Stimulated activated CD8-positive, alpha-beta memory T cell treated with anti-CD3 and anti-CD28 coated beads, Interleukin-4, amount 100 ng/mL, for 4 hours (primary cell): ENCODE measurements at places on chromosomes 6 and 20.
A peak's percentile ranks its signal among the peaks of the same experiment; 100 is the strongest.

- DNase-seq: no peak
These were observed 549 bp upstream of the CSE1L start for GRCh38 chr20:49045440-49046086.

- no peak for DNase-seq
These were observed 57.8 kb upstream of the ARID1B start for GRCh38 chr6:156719395-156719719.

- no peak for DNase-seq
These were observed 35.8 kb upstream of the IGF2R start for GRCh38 chr6:159933077-159933476.

DNA sequence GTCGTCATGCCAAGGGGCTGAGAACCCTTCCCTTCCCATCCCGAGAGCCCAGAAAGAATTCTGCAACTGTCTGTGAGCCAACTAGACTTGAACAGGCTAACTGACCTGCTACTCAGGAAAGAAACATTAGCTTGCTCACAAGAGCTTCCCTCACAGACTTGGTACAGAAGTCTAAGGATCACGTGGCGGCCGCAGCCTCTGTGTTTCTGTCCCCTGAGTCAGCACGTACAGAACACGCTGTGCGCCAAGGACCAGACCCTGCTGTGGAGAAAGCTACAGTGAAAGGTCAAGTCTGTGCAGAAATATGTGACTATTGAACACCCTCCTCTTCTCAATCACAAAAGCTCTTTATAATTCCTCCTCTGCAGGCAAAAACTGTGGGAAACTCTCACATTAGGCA, 151.3 kb upstream of the QKI start:
- DNase-seq: no peak

GRCh38 chr6:170230520-170231292, 60.2 kb downstream of the DLL1 start:
- no peak for DNase-seq

- no peak for DNase-seq
These were observed 471.3 kb downstream of the DHX35 start for GRCh38 chr20:39433466-39433865.

DNA sequence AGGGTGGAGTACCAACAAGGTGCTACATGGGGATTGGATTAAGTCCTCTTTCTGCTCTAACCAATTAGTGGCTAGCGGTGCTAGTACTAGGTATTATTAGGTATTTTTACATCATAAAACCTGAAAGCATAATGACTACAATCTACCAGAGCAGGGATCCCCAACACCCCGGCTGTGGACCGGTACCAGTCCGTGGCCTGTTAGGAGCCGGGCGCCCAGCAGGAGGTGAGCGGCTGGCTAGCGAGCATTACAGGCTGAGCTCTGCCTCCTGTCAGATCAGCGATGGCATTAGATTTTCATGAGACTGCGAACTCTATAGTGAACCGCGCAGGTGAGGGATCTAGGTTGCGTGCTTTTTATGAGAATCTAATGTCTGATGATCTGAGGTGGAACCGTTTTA, 9.1 kb upstream of the CD40 start:
- DNase-seq: no peak

GRCh38 chr6:8879334-8879733, 444.0 kb upstream of the SLC35B3 start:
- no peak for DNase-seq

DNA sequence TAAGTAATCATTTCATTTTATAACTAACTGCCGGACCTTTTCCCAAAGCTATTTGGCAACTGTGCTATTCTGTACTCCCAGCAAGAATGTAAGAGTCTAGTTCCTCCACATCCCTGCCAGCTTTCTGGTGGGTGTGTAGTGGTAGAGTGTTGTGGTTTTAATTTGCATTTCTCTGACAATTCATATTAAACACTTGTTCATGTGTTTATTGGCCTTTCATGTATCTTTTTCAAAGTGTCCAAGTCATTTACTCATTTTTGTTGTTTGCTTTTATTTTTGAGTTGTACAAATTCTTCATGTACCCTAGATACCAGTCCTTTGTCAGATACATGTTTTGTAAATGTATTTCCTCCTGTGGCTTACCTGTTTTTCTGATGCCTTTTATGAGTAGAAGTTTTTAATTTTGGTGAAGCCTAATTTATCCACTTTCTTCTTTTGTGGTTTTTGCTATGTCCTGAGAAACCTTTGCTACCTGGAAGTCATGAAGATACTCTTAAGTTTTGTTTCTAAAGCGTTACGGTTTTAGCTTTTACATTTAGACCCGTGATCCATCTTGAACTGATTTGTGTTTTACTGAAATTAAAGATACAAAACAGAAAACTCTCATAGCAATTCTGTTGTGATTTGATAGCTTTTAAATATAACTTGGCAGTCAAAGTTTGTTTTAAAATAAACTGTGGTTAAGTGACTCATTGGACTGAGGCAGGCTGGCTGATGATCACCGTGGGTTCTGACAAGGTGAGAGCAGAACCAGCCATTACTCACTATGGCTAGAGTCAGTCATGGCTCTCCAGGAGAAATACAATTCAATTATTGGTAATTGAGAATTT, 8.0 kb downstream of the MYLIP start:
- peak; percentile 22 for DNase-seq

DNA sequence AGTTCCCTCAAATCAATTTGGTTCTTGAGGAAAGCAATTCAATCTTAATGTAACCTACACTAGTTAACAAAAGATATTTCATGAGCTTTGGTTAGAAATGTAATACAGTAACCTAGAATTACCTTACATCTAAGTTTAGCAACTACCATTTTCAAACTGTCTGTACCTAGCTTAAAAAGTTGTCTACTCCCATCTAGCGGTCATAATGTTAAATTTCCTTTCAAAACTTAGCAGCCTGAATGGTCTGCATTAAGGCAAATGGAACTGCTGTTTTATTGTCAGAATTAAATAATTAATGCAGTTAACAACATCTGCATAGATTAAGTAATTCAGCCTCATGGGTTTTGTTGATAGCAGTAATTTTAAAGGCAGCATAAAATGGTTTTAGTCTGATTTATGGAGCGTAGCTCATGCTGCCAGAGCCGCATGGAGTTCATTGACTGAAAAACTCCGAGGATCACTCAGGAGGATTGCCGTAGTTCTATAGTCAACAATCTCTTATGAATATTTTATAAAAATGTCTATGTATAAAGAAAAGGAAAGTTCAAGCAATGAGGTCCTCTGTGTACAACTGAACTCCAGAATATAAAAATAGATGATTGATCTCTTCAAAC, 485.4 kb upstream of the MANEA start:
- no peak for DNase-seq

- DNase-seq: no peak
These were observed 262.7 kb downstream of the CD83 start for GRCh38 chr6:14380086-14380820.

DNA sequence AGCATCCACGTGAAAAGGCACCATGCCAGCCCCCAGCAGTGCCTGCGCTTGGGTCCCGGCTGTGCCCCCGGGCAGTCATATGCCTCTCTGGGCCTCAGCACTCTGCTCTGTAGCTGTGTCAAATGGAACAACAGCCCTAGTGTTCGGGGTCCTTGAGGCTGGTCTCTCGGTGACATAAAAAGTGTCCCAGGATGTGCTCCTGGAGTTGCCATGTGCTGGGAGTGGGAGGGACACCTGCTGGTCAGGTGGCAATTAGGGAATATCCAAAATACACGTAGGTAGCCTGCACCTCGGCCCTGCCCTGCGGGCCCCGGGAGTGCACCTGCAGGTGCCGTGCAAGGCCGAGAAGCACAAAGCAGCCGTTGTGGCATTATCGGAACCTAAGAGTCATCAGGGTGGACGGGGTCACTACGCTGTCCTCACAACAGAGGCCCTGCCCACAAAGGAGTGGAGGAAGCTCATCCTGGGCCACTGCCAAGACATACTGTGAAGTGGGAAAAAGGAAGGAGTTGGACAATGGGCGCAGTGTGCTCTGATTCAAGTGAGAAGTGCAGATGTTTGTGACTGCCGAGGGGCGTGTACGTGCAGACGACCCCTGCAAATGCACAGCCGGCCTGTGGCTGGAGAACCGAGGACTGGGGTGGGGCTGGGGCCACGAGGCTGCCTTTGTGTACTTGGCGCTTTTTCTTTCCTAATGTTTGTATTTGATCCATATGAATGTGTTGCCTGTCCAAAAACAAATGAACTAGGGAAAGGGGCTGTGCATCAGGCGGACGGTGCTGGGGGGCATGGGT, 24.6 kb downstream of the SLCO4A1 start:
- no peak for DNase-seq

- no peak for DNase-seq
These were observed 69.2 kb downstream of the TPD52L1 start for GRCh38 chr6:125222531-125223455.

DNA sequence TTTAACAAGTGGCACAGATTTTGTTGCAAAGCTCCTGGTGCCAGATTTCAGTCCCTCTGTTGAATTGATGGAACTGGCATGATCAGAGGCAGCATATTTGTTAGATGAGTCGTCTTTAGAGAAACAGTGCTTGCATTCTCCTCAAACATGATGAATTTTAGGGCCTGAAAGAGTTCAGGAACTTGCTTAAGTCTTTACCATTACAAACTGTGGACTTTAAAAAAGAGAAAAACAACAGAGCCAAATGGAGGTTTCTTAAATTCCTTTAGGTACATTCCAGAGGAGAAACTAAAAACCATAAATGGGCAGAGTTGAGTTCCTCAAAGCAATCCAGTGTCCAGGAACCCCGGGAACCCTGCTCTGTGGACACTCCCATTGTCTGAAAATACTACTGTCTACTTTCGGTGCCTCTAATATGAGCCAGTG, 2.5 kb downstream of the GTF2H5 start:
- DNase-seq: no peak

DNA sequence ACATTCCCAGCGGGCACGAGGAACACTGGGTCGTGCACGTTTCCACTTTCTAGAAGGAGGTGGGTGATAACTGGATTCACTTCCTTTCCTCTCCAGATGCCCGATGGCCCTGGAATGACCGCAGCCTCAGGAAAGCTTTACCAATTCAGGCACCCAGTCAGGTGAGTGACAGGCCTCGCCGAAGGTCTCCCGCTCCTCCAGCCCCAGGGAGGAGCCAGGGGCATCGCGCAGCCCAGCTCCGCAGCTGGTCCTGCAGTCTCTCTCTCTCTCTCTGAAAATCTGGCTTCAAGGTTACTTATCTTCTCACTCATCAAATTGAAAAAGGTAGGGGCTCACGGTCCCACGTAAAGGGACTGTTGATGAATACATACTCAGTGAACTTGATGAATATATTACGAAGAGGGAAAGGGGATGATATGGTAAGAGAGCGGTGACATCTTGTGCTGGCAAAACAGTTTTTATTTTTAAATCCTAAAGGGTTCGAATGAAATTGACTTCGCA, 891 bp downstream of the RIPPLY2 start:
- DNase-seq: no peak
